Sigmoid colon (tissue), 7 donors: ENCODE measurements at places on chromosomes 4 and X. TPM values are rescaled to one million over a fixed set of nuclear protein-coding genes. Genes with fewer than 3 reads are reported as not detected.

GRCh38 chr4:108049406-108049805 lies 59.7 kb downstream of the HADH start:
- no peak for DNase-seq
- H3K4me1 ChIP-seq: peaks cover 9% of the 10 kb centered on the region
- H3K36me3 ChIP-seq: no peaks in the 10 kb centered on the region
- H3K4me3 ChIP-seq: no peak overlapping the region

DNA sequence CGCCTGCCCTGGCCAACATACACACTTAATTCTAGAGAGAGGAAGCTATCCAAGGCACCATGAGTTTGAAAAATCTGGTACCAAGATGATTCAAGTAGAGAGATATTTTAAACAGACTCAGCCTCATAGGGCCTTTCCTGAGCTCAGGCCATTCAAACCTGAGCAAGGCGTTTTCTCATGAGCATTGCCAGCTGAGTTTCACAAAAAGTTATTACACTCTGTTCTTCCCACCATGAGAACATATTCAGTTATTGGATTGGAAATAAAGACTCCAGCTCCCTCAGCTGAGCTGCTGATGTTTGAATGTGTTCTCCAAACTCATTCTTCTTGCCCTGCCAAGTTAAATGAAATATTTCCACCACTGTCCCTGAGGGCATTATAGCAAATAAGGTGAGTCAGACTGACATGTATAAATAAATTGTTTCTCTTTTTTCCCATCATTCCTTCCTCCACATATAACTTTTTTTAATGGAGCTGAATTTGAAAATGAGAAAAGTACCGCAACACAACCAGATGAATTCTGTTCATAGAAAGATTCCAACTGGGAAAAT lies 429.6 kb downstream of the RAB28 start:
- H3K36me3 ChIP-seq: no peaks in the 10 kb centered on the region
- no peak overlapping the region for H3K27ac ChIP-seq
- no peak for DNase-seq
- no peaks in the 10 kb centered on the region for H3K27me3 ChIP-seq

GRCh38 chrX:107978707-107979307 lies 3.4 kb downstream of the TEX13B start:
- no peak overlapping the region for H3K4me3 ChIP-seq
- no peaks in the 10 kb centered on the region for H3K36me3 ChIP-seq
- H3K27me3 ChIP-seq: no peaks in the 10 kb centered on the region
- no peaks in the 10 kb centered on the region for H3K4me1 ChIP-seq
- DNase-seq: no peak

GRCh38 chr4:114658179-114658578 lies 59.6 kb downstream of the UGT8 start:
- H3K27me3 ChIP-seq: no peaks in the 10 kb centered on the region
- no peak overlapping the region for H3K4me3 ChIP-seq
- no peak overlapping the region for H3K27ac ChIP-seq
- no peaks in the 10 kb centered on the region for H3K4me1 ChIP-seq
- DNase-seq: no peak

- no peak overlapping the region for H3K4me3 ChIP-seq
- H3K27me3 ChIP-seq: no peaks in the 10 kb centered on the region
- H3K27ac ChIP-seq: no peak overlapping the region
- no peak for DNase-seq
Observed at GRCh38 chr4:149885896-149886295, 70.3 kb upstream of the IQCM start.

PRPS1 gene
- total RNA-seq: 24.3 TPM

BMPR1B gene
- total RNA-seq: 1.8 TPM

MAGEB1 gene
- total RNA-seq: not detected
